Lower lobe of right lung (tissue), 2 donors: ENCODE measurements at places on chromosomes 5 and 9. TPM values are rescaled to one million over a fixed set of nuclear protein-coding genes. Genes with fewer than 3 reads are reported as not detected.

GRCh38 chr5:115543365-115544042, 1.1 kb downstream of the FEM1C start:
- DNase-seq, result no peak

DNA sequence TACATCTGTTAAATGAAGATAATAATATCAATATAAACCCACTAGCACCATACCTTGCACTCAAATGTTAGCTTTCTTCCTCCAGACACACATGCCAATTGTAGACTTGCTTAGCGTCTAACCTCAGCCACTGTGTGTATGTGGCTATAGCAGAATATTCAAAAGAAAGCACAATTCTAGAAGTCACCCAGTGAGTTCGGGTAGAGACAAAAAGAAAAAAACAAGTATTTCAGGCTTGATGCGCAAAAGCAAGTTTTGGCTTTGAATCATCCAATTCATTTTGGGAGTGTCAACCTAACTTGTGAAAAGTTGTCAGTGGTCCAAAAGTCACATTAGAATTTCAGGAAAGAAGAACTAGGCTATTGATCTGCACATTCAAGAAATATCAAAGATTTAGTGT, 167.4 kb downstream of the PRELID2 start:
- DNase-seq, result no peak

INSL4 gene
- not detected for total RNA-seq

DNA sequence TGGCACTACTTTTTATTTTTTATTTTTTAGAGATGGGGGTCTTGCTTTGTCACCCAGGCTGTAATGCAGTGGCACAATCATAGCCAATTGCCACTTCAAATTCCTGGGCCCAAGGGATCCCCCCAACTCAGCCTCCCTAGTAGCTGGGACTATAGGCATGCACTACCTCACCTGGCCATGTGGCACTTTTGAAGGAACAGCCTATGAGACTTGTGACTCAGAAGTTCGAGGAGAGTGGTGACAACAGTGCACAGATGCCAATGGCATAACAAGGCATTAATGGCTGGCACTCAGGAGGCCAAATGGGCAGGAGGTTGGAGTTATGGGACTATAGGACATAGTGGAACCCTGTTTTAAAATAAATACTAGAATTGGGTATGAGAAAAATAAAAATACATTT, 33.7 kb downstream of the ANKRD31 start:
- no peak for DNase-seq

DNA sequence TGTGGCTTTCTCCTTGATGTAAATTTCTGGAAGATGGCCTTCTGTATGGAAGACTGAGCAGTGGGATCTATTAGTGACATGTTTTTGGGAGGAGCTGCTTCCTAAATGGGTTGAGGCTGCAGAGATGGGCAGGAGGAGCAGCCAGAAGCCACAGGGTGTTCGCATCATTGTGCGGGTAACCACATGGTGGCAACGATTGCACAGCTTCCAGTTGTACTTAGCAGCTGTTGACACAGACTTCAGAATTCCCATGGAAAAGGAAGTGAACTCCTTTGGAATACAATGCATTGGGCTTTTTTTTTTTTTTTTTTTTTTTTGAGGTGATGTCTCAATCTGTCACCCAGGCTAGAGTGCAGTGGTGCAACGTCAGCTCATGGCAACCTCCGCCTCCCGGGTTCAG, 297.3 kb downstream of the NR3C1 start:
- DNase-seq, result no peak

DNA sequence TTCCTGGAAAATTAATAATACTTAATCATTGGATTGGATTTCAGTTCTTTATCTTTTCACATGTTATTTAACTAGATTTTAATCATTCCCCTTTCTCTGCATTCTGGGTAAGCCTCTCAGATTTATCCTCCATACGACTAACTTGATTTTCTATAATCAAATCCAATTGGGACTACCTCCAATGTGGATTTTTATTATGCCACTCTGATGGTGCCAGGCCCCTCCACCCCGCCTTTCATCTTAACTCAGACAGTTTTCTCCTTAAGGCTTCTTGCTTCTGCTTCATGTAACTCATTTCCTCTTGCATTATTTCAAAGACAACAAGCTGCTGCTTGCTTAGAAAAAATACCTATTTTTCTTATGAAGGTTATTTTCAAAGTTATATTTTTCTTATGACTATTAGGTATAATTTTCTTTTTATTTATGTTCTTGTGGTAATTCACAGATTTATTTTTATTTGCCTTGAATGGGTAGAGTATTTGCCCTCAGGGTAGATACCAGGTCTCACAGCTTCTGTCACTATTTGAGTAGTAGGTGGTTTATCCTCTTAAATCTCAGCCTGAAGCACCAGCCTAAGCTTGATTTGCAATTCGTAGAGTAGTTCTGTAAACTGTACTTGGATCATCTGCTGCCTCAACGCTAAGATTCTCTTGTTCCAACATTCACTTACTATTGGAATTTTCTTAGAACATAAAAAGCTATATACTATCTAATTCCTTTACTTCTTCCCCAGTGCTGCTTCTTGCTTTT, 659.0 kb upstream of the ARRDC3 start:
- DNase-seq, result no peak

DNA sequence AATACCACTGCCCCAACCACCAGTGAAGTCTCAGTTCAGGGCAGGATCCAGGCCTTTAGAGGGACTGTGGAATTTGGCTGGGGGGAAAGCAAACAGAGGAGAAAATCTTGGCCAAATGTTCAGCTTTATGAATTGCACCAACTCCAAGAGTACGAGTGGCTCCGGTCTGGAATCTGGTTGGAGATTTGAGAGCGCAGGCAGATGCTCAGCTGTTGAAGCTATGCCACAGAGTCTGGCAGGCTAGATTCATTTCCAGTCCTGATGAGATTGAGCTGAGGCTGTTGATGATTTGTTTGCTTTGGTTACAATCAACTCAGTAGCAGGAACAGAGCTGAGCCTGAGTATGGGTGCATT, 9.1 kb upstream of the HSPB3 start:
- no peak for DNase-seq

TRIM7 gene
- 4.3 TPM for total RNA-seq

GRCh38 chr5:77900691-77901090, 124.6 kb upstream of the TBCA start:
- DNase-seq, result no peak
